KG1 (cell line): ENCODE measurements at places on chromosomes 6 and 20.

- DNase-seq: no peak
Measured at GRCh38 chr6:163285691-163286090, 128.8 kb upstream of the QKI start.

DNA sequence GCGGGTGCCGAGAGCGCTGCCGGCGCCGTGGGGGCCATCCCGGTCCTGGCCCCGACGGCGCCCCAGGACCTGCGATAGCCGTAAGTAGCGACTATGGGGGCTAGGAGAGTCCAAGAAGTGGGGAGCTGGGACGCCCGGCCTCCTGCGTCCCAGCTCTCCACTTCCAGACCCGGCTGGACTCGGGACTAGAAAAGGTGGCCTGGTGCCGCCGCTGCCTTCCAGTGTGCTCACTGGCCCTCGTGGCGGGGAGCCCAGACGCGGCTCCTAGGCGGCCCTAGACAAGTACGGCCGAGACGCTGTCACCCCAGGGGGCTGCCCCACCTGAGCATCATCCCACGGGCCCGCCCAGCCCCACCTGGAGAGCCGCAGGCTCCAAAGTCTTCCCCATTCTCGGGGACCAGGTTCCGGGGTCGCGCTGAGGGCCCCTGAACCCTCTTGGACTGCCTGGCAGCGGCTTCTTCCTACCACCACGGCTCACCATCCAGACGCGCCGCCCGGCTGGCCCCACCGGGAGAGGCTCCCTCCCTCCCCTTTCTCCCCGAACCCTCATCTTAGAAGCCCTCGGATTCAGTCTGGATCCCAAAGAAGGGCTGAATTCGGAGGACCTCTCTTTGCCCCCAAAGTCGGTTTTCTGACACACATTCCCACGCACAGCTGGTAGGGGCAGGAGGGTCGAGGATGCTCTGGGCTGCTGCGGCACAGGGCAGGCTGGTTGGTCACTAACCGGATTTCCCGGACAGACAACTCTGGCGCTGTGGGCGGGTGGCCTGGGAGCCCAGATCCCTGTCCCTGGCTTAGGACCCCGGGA lies 870 bp upstream of the MDFI start:
- no peak for DNase-seq

DNA sequence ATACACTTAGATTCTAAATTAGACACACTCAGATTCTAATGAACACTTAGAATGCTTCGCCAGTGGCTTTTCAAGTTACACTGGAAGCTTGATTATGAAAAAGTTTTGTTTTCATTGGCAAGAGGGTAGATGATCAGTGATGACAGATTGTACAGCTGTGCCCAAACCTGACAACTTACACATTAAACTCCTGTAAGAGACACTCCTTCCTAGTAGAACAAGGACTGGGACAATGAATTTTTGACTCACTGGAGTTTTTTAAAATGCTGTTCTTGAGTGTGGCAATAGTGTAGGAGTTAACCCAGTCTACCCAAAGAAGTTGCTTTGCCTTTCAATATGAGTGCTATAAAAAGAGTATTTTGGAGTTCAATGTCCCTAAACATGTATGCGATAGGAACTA lies 140.8 kb downstream of the SLC16A10 start:
- DNase-seq: no peak

GRCh38 chr20:31770243-31770642 lies 31.2 kb downstream of the TPX2 start:
- DNase-seq: no peak

GRCh38 chr6:168417679-168418557 lies 23.1 kb upstream of the SMOC2 start:
- DNase-seq: no peak

GRCh38 chr20:59776626-59777330 lies 156.7 kb downstream of the SYCP2 start:
- DNase-seq: no peak

- no peak for DNase-seq
Measured at GRCh38 chr6:93494057-93494456, 74.7 kb upstream of the EPHA7 start.

GRCh38 chr6:83472767-83473166 lies 39.6 kb upstream of the PRSS35 start:
- no peak for DNase-seq

GRCh38 chr6:69294862-69295261 lies 501.9 kb downstream of the LMBRD1 start:
- DNase-seq: no peak

GRCh38 chr6:16681260-16681873 lies 79.9 kb downstream of the ATXN1 start:
- DNase-seq: no peak

- DNase-seq: no peak
Measured at GRCh38 chr6:103101267-103101666, 1707.8 kb downstream of the GRIK2 start.

DNA sequence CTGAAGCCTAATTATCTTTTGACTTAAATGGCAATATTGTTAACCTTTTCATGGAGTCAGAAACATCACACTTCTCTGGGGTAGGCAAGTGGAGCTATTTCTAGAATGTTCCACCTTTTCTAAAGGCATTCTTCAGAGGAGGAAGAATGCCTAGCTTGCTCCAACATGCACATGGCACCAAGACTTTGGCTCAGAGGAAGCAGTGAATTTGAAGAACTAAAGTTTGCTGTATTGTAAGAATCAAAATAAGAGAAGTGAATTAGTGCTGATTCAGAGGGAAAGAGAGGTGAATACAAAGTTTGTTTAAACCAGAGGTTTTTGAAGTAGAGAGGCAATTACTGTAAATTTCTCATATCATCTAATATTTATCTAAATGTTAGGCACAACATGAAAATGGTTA lies 92.2 kb downstream of the SOBP start:
- no peak for DNase-seq

GRCh38 chr6:146111881-146112450 lies 83.1 kb downstream of the GRM1 start:
- no peak for DNase-seq

DNA sequence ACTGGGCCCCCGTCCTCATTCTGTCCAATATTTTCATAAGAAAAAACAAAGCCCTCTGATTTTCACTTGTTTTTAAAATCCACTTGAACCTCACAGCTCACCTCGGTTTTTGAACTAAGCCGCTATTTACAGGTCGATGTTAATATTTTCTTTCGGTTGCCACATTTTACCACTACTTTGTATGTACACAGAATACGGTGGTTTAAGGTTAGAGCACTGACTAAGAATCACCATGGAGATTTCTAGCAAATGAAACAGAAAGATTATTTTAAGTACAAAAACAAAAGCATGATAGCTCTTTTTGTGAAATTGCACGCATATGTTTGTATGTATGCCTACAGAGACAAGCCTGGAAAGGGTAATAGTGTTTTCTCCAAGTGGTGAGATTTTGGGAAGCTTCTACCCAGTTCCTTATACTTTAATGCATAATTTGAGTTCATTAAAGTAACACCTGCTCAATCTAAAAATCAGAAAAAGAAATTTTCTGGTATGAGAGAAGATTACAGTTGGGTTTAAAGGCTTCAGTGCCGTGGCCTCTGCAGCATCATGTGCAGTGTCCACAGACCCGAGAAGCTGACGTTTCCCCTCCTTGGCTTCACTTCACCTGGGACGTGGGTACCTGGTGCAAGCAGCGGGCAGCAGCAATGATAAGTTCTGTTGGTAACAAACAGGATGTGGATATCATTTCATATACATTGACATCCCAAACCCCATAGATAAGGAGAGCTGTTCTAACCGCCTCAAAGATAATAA lies 144.0 kb downstream of the UST start:
- DNase-seq: no peak

GRCh38 chr6:10567256-10568026 lies 46.3 kb downstream of the GCNT2 start:
- no peak for DNase-seq

- no peak for DNase-seq
Measured at GRCh38 chr20:1001116-1001515, 995 bp downstream of the RSPO4 start.

DNA sequence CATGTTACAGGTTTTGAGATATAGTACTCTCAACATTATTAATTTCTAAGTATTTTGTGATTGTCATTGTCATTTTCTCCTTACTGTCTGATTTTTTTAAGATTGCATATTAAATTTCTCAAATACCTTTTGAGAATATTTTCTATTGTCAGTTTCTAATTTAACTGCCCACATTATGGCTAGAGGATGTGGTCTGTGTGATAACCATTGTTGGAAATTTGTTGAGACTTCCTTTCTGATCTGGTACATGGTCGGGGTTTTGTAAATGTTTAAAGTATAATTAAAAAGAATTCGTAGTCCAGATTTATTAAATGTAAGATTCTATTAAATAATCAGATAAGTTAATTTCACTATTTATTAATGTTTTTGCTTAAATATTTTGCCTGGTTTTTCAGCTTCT lies 60.1 kb downstream of the SLX4IP start:
- DNase-seq: no peak

DNA sequence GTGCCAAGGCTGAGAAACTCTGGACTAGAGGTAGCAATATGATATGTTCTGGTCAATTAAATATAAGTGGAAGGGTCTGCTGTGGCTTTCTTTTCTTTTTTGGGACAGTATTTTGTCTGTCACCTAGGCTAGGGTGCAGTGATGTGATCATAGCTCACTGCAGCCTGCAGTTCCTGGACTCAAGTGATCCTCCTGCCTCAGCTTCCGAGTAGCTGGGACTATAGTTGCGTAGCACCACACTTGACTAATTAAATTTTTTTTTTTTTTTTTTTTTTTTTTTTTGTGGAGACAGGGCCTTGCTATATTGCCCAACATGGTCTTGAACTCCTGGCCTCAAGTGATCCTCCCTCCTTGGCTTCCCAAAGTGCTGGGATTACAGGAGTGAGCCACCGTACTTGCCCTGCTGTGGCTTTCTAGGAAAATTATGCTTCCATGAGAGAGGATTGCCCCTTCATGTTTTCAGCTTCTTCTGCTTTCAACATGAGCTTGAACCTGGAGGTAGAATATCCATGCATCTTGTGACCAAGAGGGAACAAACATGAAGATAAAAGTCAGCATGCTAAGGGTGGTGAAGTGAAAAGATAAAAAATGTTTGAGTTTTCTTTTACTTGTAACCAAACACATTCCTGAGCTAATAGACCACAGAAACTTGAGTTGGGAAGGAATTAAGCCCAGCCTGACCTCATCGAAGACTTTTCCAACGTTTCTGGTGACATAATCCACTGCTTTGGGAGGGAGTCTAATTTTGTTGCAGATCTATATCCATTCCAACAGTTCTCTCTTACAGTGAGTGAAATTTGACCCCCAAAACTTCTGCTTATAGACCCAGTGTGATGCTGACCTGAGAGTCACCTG lies 75.1 kb downstream of the CARMIL1 start:
- no peak for DNase-seq

- DNase-seq: no peak
Measured at GRCh38 chr6:167134448-167135328, 11.8 kb downstream of the CCR6 start.

- no peak for DNase-seq
Measured at GRCh38 chr20:63314015-63314471, 21.1 kb downstream of the COL20A1 start.

- DNase-seq: no peak
Measured at GRCh38 chr20:53706008-53706465, 112.4 kb upstream of the ZNF217 start.

GRCh38 chr6:10837622-10837994 lies 731 bp downstream of the MAK start:
- no peak for DNase-seq

- DNase-seq: no peak
Measured at GRCh38 chr6:37321101-37321500, 32.7 kb upstream of the RNF8 start.

DNA sequence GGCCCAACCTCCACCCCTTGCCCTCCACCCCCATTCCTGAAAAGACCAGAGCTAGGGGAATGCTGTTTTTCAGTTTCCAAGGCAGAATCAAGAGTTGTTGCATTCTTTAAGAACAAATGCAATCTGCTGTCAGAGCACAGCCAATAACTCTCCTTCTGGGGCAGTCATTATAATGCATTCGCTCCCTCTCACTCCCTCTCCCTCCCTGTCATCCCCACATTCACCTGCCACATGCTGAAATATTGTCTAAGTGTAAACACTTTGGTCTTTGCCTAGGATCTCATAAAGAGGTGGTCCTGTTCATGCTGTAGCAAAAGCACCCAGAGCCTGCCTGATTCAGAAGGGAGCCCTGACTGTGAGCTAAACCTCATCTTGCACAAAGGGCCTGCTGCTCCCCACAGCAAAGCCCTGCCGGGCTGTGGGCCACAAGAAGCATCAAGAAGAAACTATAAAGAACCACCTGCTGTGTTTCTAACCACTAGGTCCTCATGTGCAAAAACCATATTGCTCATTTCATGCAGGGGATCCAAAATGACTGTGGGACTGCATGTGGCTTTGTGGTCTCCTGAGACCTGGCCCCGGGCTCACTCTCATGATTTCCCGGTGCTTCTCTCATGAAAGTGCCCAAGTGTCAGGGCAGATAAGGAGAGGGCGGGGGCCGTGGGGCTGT lies 85.6 kb downstream of the GPR6 start:
- DNase-seq: no peak

DNA sequence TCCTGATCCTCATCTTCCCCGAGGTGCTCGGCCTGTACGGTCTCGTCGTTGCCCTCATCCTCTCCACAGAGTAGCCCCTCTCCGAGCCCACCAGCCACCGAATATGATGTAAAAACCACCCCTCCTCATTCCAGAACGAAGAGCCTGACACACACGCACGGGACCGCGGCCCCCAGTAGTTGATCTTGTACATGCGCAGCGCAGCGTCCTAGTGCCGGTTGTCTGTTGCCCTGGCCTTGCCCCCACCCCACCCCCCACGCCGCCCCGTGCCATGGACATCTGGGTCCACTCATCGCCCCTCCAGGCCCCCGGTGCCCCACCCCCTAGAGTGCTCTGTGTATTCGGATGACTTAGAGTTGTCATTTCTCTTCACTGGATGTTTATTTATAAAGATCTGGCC lies 5.2 kb upstream of the PRPH2 start:
- no peak for DNase-seq

DNA sequence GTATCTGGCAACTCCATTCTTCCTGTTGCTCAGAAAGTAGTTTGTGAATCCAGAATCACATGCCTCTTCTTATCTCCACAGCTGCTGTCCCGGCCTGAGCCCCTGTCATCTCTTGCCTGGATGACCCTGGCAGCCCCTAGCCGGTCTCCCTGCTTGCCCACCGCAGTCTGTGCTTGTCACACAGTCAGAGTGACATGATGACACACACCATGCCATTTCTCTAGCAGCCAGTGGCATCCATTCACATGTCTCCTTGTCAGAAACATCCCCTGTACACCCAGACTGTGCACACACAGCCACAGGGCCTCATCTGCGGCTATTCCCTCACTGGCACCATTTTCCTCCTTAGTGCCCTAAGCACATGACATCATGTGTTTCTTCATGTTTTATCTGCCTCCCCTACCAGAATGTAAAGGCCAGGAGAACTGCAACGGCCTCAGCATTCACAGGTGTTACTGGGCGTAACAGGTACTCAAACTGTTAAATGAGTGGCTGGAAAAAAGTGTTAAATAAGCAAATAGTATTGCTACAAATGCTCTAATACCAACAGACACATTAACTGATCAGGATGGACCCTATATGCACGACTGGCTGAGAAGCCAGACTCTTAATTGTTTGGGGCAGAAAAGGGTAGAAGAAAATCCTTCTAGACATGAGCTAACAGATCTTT lies 9.6 kb downstream of the ABHD12 start:
- no peak for DNase-seq

GRCh38 chr20:4726710-4727397 lies 5.1 kb downstream of the PRND start:
- no peak for DNase-seq

GRCh38 chr6:42539135-42539534 lies 24.7 kb upstream of the UBR2 start:
- DNase-seq: no peak

GRCh38 chr20:13494019-13494418 lies 144.7 kb downstream of the TASP1 start:
- DNase-seq: no peak
